ENCODE measurements at places on chromosomes 4 and X. TPM values are rescaled to one million over a fixed set of nuclear protein-coding genes. Genes with fewer than 3 reads are reported as not detected.

Gene CYBB
- total RNA-seq: 6.4 TPM

DNA sequence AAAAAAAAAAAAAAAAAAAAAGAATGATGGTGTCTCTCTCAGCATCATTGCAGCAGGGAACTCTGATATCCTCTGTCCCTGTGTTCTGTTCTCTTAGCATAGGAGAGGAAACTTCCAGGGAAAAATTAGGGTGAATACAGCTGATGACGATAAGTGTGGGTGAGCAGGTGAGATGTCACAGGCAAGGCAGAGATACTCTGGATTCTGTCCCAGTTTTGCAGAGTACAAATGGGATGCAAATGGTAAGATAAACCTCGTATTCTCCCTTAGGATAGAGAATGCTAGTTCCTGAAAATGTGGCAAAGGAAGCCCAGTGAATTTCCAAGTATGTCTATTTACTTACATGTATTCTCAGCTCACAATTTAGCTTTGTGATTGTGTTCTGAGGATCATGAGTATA, 671.6 kb upstream of the BOD1L1 start:
- DNase-seq: no peak

- DNase-seq: no peak
Observed at GRCh38 chr4:38723726-38724474, 58.9 kb downstream of the TLR10 start.

- DNase-seq: no peak
Observed at GRCh38 chrX:23637187-23637586, 30.1 kb upstream of the PRDX4 start.

- DNase-seq: no peak
Observed at GRCh38 chr4:53367721-53368120, 1.9 kb upstream of the SCFD2 start.

Gene CENPVL2
- total RNA-seq: not detected

GRCh38 chr4:46508216-46508615, 118.3 kb upstream of the GABRA2 start:
- no peak for DNase-seq

DNA sequence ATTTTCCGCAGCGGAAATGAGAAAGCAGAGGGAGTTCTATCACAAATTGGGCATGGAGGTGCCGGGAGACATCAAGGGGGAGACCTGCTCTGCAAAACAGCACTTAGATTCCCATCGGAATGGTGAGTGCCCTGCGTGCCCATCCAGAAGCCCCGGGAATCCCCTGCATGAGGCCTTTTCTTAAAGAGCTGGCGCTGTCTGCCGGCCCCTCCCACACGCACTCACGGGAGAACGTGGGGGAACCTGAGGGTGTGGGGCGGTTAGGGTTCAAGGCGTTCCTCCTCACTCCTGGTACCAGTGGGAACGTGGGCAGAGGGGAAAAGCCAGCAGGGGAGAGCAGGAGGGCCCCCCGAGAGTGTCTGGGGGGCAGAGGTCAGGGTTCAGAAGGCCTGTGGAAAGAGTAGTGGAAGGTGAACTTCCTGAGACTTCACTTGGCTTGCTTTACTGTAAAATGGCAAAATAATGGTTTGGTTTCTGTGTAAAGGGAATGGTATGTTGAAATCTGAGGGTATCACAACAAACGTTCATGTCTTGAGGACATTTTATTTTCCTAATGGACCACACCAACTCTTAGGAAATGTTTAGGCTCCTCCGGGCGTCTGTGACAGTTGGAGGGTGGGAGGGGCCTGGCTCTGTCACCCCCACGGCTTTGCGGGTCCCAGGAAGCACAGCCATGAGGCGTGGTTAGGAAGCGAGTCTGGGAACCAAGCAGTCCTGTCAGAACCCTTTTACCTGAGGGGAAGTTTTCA, 38.0 kb downstream of the PCGF3 start:
- DNase-seq: no peak

Gene ZNF711
- 1.6 TPM for total RNA-seq
